ENCODE measurements at places on chromosomes 3 and 15.
A peak's percentile ranks its signal among the peaks of the same experiment; 100 is the strongest.

- H3K36me3 ChIP-seq = no peaks in the 10 kb centered on the region
- peaks cover 4% of the 10 kb centered on the region for H3K4me1 ChIP-seq
- no peak overlapping the region for H3K27ac ChIP-seq
- H3K27me3 ChIP-seq = no peaks in the 10 kb centered on the region
- peak; percentile 64 for DNase-seq
Measured at GRCh38 chr3:123725652-123726400, 141.0 kb upstream of the HACD2 start.

DNA sequence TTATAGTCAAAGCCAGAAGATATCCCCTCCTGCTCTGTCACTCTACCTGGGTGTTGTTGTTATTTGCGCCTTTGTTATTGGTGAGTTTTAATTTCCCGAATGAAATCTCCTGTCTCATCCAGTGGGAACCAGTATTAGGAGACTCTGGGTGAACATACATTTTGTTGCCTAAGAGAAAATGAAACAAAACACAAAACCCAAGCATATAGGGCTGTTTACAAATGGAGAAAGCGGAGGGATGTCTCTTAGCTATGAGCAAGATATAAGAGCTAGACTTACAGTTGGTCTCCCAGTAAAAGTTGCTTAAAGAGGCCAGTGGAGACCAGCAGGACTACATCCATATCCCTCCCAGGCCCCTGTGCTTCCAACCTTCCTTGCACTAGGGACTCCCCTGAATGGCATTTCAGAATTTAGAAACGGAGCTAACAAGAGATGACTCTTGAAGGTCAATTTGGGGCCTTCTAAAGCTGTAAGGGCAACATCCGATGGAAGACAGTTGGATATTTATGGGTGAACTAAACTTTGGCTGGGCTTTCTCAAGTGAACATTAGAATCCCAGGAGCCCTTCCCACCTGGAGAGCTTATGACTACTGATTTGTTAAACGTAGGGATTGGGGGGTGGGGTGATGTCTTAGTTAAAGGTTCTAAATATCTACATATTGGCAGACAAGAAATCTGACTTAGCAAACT lies 2.7 kb downstream of the EOMES start:
- H3K36me3 ChIP-seq = peaks cover 48% of the 10 kb centered on the region
- H3K4me3 ChIP-seq = peak overlapping the region; percentile 90
- no peak overlapping the region for H3K27ac ChIP-seq
- no peak for DNase-seq
- H3K4me1 ChIP-seq = no peaks in the 10 kb centered on the region

DNA sequence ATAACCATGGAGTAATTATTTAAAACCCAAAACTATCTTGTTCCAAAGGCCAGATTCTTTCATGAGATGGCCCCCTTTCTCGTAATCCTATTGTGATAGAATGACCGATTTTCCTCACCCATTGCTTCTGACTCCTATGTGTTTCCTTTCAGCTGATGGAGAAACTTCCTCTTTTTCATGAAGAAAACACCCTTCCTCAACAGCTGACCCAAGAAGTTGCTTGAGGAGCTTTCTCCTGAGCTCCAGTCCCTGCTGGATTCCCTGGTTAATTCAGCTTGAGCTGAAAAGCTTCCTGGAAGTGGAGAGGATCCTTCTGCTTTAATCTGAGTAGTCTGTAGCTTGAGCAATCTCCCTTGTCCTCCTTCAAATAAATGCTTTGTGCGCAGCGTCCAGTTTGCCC lies 75.0 kb downstream of the BFSP2 start:
- H3K4me3 ChIP-seq = no peak overlapping the region
- no peak for DNase-seq
- no peaks in the 10 kb centered on the region for H3K36me3 ChIP-seq
- peaks cover 4% of the 10 kb centered on the region for H3K4me1 ChIP-seq
- no peak overlapping the region for H3K27ac ChIP-seq

- H3K4me1 ChIP-seq = peaks cover 6% of the 10 kb centered on the region
- no peak for DNase-seq
- H3K27ac ChIP-seq = no peak overlapping the region
- H3K36me3 ChIP-seq = peaks cover 81% of the 10 kb centered on the region
Measured at GRCh38 chr3:138081371-138082084, 33.9 kb downstream of the DZIP1L start.

DNA sequence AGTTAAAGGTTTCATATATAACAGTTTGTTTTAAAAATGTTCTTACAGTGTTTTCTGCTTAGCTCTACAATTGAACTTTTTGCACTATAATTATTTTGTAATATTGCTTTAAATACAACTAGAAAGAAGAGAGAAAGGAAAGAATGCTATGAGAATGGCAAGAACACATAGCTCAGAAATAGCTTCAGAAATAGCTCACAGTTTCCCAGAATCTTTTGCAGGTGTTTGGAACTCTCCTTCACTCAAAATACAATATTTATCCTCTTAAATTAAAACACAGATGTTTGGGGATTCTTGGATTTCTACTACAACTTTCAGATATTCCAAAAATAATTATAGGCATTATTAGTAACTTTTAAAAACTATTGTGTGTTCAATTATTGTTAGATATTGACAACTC lies 658.0 kb upstream of the DPPA4 start:
- no peaks in the 10 kb centered on the region for H3K36me3 ChIP-seq
- H3K4me1 ChIP-seq = no peaks in the 10 kb centered on the region
- DNase-seq = no peak
- H3K4me3 ChIP-seq = no peak overlapping the region
- no peaks in the 10 kb centered on the region for H3K27me3 ChIP-seq

- H3K27ac ChIP-seq = no peak overlapping the region
- peak; percentile 98 for DNase-seq
- peaks cover 31% of the 10 kb centered on the region for H3K27me3 ChIP-seq
Measured at GRCh38 chr15:31396881-31397560, 70.4 kb downstream of the KLF13 start.

DNA sequence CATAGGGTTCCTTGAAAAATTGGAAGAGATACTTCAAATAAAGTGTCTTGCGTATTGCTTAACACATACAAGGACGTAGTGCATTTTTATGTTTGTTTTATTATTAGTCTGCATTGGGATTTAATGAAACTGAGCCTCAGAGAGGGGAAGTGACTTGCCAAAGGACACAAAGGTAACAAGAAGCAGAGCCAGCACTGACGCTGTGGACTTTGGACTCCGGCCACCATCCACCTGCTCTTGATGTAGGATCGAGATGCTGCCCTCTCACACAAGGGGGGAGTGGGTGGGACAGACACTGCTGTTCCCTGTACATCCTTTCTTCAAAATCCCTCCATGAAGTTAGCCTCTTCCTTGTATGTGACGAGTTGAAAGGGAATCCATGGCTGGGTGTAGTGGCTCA lies 435.4 kb upstream of the RGMA start:
- no peak overlapping the region for H3K27ac ChIP-seq
- no peaks in the 10 kb centered on the region for H3K36me3 ChIP-seq
- no peaks in the 10 kb centered on the region for H3K4me1 ChIP-seq

DNA sequence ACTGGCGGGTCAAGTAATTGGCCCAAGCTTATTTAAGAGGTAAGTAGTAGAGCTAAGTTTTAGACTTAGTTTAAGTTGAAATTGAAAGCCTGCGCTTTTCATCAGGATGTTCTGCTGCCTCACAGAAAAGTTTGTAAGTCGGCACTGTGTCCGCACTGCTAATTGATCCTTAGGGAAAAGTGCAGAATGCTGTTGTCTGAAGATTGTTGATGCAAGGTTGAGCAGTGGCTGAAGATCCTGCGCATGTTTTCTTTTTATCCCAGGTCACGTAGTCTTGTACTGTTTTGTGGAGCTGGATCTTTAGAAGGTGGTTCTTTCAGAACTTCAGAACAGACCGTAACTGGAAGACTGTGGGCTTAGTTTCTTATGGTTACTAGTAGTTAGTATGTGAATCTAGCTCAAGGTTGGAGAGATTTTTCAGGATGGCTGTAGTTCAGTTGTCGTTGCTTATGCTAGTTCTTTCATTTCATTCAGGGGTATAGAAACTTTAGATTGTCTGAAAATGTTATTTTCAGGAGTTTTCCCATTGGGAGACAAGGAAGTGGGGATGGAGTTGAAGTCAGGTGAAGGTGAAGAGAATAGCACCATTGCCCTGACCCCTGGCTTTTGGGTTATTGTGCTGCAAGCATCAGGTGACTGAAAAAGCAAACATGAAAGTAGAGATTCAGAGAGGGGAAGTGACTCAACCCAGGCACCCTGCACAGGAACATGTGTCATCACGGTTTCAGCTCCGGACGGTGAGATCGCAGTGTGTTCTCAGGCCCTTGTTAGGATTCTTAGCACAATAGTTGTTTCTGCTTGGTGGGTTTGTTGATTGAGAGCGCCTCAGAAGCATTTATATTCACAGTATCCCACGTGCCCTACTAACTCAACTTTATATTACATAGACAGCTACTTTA lies 32.8 kb downstream of the AKAP13 start:
- no peaks in the 10 kb centered on the region for H3K27me3 ChIP-seq
- H3K4me1 ChIP-seq = peaks cover 7% of the 10 kb centered on the region
- DNase-seq = peak; percentile 67
- peak overlapping the region; percentile 20 for H3K4me3 ChIP-seq
- H3K27ac ChIP-seq = no peak overlapping the region

GRCh38 chr15:65183865-65184159 lies 1.3 kb downstream of the CLPX start:
- H3K27me3 ChIP-seq = no peaks in the 10 kb centered on the region
- no peaks in the 10 kb centered on the region for H3K4me1 ChIP-seq
- peak overlapping the region; percentile 91 for H3K4me3 ChIP-seq
- no peak for DNase-seq
- H3K36me3 ChIP-seq = peaks cover 25% of the 10 kb centered on the region

DNA sequence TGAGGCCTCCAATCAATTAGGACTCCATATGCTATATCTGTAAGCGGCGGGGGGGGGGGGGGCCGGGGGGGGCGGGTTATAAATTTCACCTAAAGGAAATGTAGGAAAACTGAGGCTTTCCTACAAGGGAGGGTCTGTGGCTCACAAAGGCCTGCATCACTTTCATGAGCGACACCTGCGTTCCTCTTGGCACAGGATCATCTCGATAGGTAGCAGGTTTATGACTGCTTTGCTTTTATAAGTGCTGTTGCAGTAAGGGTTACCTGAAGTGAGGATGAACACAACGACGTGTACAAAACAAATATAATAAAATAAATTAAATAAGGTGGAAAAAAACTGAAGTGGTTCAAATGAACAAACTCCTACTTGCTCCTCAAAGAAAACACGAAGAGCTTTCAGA lies 194.3 kb downstream of the FOXP1 start:
- H3K27me3 ChIP-seq = no peaks in the 10 kb centered on the region
- no peak overlapping the region for H3K4me3 ChIP-seq
- H3K36me3 ChIP-seq = no peaks in the 10 kb centered on the region
- H3K27ac ChIP-seq = no peak overlapping the region
- no peaks in the 10 kb centered on the region for H3K4me1 ChIP-seq

DNA sequence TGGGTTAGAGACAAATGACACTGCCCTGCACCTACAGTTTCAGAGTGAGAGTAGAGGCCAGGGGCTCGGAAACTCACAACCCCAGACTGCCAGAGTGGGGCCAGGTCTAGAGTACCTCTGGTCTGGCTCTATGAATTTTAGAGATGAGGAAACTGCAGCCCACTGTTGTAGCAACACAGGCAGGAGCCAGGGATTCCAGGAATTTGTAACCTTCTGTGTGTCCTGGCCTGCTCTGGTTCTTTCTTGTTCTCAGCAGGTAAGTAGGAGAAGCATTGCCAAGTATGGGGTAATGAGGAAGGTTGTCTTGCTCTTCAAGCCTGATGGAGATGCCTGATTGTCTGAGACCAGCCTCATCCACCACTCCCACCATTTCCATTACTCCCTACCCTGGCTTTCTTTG lies 221.8 kb downstream of the UACA start:
- no peak overlapping the region for H3K4me3 ChIP-seq
- H3K27me3 ChIP-seq = no peaks in the 10 kb centered on the region
- H3K36me3 ChIP-seq = no peaks in the 10 kb centered on the region

DNA sequence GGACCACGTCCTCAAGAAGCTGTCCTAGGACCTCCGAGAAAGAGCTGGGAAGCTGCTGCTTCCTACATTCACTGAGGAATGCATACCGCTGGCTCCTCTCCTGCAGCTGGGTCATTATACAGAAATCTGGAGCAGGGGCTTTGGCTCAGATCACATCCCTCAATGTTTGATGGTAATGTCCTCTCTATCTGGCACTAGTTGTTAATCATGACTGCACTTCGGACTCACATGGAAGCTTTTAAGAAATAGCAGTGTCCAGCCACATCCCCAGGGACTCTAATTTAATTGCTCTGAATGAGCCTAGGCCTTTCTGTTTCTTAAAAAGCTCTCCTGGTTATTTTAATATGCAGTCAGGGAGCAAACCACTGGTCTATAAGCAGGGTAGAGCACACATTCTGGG lies 25.7 kb upstream of the MYRIP start:
- no peak overlapping the region for H3K4me3 ChIP-seq
- no peak for DNase-seq
- H3K4me1 ChIP-seq = no peaks in the 10 kb centered on the region
- H3K36me3 ChIP-seq = no peaks in the 10 kb centered on the region
- no peaks in the 10 kb centered on the region for H3K27me3 ChIP-seq
- no peak overlapping the region for H3K27ac ChIP-seq

DNA sequence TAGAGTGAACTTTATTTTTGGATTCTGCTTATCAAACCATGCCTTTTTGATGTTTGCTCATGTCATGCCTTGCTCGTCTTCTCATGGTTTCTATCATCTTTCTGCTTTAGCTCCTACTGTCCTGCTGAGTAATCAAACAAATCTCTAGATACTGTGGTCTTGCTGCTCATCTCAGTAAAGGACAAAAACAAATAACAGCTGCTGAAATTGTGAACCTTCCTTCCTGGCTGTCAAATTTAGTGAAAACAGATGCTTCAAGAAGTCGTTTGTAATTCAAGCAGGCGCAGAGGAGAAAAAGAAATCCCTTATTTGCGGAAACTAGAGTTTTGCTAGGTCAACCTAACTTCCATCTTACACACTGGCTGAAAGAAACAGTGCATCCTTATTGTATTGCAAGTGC lies 616.1 kb upstream of the ALCAM start:
- no peaks in the 10 kb centered on the region for H3K27me3 ChIP-seq
- H3K36me3 ChIP-seq = no peaks in the 10 kb centered on the region
- H3K4me3 ChIP-seq = no peak overlapping the region
- no peak overlapping the region for H3K27ac ChIP-seq

DNA sequence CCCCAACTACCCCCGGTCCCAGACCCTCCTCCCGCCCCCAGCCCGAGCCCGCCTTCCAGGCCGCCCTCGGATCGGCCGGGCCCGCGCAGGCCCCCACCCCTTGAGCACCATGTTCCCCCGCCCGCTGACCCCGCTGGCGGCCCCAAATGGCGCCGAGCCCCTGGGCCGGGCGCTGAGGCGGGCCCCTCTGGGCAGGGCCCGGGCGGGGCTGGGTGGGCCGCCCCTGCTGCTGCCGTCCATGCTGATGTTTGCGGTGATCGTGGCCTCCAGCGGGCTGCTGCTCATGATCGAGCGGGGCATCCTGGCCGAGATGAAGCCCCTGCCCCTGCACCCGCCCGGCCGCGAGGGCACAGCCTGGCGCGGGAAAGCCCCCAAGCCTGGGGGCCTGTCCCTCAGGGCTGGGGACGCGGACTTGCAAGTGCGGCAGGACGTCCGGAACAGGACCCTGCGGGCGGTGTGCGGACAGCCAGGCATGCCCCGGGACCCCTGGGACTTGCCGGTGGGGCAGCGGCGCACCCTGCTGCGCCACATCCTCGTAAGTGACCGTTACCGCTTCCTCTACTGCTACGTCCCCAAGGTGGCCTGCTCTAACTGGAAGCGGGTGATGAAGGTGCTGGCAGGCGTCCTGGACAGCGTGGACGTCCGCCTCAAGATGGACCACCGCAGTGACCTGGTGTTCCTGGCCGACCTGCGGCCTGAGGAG lies 472 bp downstream of the CHST14 start:
- no peak overlapping the region for H3K27ac ChIP-seq
- H3K36me3 ChIP-seq = peaks cover 10% of the 10 kb centered on the region
- H3K27me3 ChIP-seq = no peaks in the 10 kb centered on the region
- peaks cover 10% of the 10 kb centered on the region for H3K4me1 ChIP-seq
- peak; percentile 81 for DNase-seq
- peak overlapping the region; percentile 88 for H3K4me3 ChIP-seq

All from endodermal cell (in vitro differentiated cells).